ENCODE measurements at places on chromosomes 7 and 10. TPM values are rescaled to one million over a fixed set of nuclear protein-coding genes. Genes with fewer than 3 reads are reported as not detected.
A peak's percentile ranks its signal among the peaks of the same experiment; 100 is the strongest.

The EPHA1 gene
- total RNA-seq, result 0.89 TPM

DNA sequence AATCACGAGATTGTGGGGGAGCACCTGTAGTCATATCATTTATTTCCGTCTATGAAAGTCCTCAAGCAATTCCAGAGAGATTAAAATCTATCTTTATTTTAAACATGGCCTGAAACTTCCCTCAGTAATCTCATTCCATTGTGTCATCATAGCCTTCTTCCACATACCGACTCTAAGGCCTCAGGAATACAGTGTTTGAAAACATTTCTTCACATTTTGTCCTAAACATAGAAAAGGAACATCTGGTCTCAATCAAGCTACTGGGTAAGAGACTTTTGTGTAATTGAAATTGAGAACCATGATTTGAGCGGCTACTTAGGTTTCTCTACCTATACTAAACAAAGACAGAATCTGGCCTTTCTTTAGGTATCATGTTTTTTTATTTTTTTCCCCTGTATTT is 78.0 kb upstream of the ELMO1 start:
- no peak overlapping the region for H3K4me3 ChIP-seq
- no peaks in the 10 kb centered on the region for H3K36me3 ChIP-seq
- no peak overlapping the region for H3K27ac ChIP-seq
- peaks cover 4% of the 10 kb centered on the region for H3K4me1 ChIP-seq
- no peak for DNase-seq

DNA sequence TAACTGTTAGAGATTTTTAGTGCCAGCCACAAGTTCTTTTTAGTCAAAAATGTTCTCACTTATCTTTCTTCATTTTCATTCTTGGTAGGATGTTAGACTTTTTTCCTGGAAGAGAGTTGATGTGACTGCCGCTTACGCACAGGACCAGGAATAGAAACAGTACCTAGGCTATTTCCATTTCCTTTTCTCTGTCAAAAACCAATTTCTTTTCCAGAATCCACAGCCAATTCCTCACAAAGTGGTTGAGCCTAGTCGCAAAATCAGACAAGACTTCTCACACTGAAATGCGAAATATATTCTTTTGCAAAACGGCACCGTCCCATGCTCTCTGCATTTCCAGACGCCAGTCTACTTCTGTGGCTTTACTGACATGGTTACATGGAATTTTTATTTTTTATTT is 394.2 kb downstream of the GALNT17 start:
- no peak overlapping the region for H3K27ac ChIP-seq
- no peaks in the 10 kb centered on the region for H3K36me3 ChIP-seq
- DNase-seq, result no peak
- no peaks in the 10 kb centered on the region for H3K27me3 ChIP-seq
- no peaks in the 10 kb centered on the region for H3K4me1 ChIP-seq

DNA sequence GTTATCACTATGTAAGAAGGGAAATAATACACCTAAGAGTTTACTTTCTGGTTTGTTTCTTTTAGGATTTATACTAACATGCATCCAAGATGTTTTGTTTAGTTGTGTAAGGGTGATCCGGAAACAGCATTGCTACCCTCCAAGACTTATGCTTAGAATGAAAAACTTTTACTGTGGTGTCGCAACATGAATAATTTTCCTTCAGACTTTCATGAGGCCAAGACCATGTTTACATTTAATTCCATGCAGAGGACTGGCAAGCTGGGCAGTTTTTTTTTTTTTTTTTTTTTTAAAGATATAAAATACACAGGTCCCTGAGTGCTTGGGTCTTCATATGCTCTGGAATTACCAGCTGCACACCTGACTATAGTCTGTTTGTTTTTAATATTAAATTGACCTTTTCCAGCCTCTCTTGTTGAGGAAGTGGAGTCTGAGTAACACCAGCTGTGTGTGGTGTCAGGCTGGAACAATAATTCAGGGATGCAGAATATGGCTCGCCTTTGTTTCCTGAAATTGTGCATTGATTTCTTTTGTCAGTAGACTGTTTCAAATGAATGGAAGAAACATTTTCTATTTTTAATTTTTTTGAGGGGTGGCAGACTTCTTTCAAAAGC is 81.7 kb downstream of the ST7 start:
- H3K27ac ChIP-seq, result no peak overlapping the region
- peaks cover 3% of the 10 kb centered on the region for H3K4me1 ChIP-seq

DNA sequence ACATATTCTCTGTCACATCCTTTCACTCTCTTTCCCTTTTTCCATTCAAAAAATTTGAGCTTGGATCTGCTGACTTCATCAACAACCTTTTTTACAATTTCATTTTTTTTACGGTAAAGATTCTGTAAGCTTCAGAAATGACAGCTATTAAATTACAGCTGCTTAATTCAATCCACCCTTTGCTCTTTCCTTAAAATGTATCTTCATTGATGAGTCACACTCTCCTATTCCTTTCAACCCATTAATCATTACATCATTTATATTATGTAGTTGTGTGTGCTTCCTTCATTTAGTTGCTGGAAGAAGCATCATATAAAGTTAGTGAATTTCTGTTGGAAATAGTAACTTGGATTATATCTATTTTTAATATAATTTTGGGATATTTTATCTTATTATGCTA is 67.1 kb upstream of the MAGI2 start:
- H3K4me1 ChIP-seq, result no peaks in the 10 kb centered on the region
- H3K27me3 ChIP-seq, result no peaks in the 10 kb centered on the region
- no peak overlapping the region for H3K27ac ChIP-seq
- no peak overlapping the region for H3K4me3 ChIP-seq
- DNase-seq, result no peak

DNA sequence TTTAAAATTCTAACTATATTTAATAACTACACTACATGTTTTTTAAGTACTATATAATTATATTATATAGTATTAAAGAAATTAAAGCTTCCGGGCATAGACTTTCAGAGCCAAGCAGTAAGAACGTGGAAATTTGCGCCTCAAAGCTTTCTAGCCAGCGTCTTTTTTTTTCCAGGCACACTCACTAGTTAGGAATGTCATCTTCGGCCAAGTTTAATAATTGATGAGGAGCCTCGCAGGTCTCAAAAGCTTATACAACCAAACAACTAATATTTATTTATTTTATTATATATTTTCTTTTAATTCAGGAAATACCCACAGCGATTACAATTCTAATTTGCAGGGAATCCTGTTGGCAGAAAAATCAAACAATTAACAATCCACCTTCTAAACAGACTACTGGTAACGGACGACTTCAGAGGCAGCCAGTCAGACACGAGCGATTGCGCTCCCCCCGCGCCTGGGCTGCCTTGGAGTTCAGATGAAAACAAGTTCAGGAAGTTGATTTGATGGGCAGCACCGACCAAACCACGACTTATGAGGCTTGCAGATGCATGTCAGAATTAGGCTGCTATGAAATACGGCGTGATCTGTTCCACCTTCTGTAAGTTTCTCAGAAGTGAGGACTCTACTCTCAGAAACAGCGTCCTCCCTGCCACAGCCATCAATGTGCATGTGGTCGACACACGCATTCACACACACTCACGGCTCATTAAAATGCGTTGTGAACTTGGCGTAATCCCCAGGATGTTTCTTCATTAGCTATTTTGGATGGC is 431.8 kb upstream of the MGMT start:
- no peak overlapping the region for H3K4me3 ChIP-seq
- peaks cover 9% of the 10 kb centered on the region for H3K4me1 ChIP-seq
- no peak overlapping the region for H3K27ac ChIP-seq
- H3K27me3 ChIP-seq, result peaks cover 33% of the 10 kb centered on the region
- H3K36me3 ChIP-seq, result no peaks in the 10 kb centered on the region
- DNase-seq, result no peak

DNA sequence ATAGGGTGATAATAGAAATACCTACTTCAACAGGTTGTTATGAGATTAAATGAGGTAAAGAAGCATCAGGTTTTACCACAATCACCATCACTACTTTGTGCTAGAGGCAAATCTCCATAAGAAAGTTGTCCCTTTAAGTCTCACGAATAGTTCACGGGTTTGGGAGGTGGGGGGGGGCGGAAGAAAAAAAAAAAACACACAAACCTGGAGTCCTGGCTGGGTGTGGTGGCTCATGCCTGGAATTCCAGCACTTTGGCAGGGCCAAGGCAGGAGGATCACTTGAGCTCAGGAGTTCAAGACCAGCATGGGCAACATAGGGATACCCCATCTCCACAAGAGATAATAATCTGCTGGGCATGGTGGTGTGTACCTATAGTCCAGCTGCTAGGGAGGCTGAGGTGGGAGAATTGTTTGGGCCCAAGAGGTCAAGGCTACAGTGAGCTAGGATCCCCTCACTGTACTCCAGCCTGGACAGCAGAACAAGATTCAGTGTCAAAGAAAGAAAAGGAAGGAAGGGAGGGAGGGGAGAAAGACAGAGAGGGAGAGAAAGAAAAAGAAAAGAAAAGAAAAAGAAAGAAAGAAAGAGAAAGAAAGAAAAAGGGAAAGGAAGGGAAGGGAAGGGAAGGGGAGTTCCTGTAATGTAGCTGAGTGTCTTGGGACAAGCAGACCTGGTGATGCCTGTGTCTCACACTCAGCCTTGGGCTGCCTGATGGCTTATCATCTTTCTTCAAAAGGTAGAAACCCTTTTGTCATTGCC is 231.4 kb downstream of the CREB5 start:
- no peaks in the 10 kb centered on the region for H3K36me3 ChIP-seq
- H3K27me3 ChIP-seq, result no peaks in the 10 kb centered on the region
- DNase-seq, result no peak
- peaks cover 3% of the 10 kb centered on the region for H3K4me1 ChIP-seq
- H3K27ac ChIP-seq, result no peak overlapping the region
- H3K4me3 ChIP-seq, result no peak overlapping the region

The ANKRD61 gene
- total RNA-seq, result 0.20 TPM

The HOXA7 gene
- 12.6 TPM for total RNA-seq

The KCND2 gene
- total RNA-seq, result 25.2 TPM

DNA sequence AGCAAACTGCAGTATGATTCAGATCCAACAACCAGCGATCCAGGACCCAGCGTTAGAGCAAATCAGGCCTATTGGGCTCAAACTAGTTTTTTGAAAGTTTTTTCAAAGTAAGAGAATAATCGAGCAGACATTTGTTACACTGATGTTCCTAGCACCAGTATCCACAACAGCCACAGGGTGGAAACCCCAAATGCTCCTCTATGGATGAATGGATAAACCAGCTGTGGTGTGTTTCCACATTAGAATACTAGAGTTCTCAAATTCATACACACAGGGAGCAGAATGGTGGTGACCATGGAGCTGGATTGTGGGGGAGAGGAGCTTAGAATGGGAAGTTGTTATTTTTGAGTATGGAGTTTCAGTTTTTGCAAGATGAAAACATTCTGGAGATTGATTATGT is 60.7 kb downstream of the PDIA4 start:
- peaks cover 16% of the 10 kb centered on the region for H3K4me1 ChIP-seq
- H3K27ac ChIP-seq, result no peak overlapping the region
- no peaks in the 10 kb centered on the region for H3K36me3 ChIP-seq
- no peak for DNase-seq
- no peak overlapping the region for H3K4me3 ChIP-seq
- H3K27me3 ChIP-seq, result no peaks in the 10 kb centered on the region

- no peak overlapping the region for H3K4me3 ChIP-seq
- H3K36me3 ChIP-seq, result no peaks in the 10 kb centered on the region
- H3K27ac ChIP-seq, result no peak overlapping the region
- DNase-seq, result no peak
These were observed 408.3 kb upstream of the ANKRD30A start for GRCh38 chr10:36717118-36717517.

The CCDC186 gene
- total RNA-seq, result 50.7 TPM

DNA sequence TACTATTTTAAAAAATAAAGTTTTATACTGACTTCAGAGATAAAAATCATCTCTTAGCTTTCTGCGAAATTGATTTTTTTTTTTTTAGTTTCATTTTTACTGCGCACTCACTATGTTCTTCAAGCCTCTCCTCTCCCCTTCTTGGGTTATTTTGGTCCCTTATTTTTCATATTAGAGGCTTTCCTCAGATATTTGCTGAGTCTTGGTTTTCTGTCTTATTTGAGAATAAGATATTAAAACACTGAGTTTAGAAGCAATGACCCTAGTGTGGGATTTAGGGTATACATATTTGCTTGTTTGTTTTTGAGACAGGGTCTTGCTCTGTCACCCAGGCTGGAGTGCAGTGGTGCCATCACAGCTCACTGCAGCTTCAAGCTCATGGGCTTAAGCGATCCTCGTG is 59.9 kb downstream of the SND1 start:
- H3K4me1 ChIP-seq, result peaks cover 9% of the 10 kb centered on the region
- no peaks in the 10 kb centered on the region for H3K27me3 ChIP-seq
- no peak overlapping the region for H3K4me3 ChIP-seq
- H3K27ac ChIP-seq, result no peak overlapping the region

- no peaks in the 10 kb centered on the region for H3K36me3 ChIP-seq
- no peak overlapping the region for H3K4me3 ChIP-seq
- no peaks in the 10 kb centered on the region for H3K4me1 ChIP-seq
These were observed 94.5 kb upstream of the GSDME start for GRCh38 chr7:24851786-24852185.

DNA sequence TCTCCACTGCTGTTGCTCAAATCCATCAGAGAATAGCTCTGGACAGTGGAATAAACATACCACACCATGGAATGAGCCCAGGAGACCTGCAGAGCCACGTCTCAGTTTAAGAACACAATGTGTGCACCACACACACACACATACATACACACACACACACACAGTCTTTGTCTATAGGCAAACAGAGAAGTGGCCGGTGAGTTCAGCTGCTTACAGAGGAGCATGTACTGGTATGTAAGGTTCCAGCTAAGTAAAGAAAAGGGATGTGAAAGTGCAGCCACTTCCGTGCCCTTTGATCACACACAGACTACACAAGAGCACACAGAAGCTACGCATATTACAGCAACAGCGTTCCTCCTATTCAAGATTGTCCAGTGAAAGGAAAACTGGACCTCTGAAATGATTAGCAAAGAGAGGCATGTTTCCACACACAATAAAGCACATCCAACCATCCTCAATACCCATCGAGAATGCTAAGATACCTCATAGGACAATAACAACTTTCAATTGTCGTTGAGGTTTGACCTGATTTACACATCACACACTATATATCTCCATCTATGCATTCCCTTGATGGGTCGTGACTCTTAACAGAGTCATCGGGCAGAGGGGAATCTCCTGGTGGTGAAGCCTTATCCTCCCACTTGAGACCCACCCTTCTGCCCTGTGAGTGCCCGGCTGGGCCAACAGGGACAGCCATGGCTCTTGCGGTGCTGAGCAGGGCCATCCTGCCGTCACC is 23.6 kb downstream of the SLC35B4 start:
- H3K4me3 ChIP-seq, result no peak overlapping the region
- no peak for DNase-seq
- H3K4me1 ChIP-seq, result no peaks in the 10 kb centered on the region
- H3K27me3 ChIP-seq, result no peaks in the 10 kb centered on the region
- peaks cover 23% of the 10 kb centered on the region for H3K36me3 ChIP-seq
- no peak overlapping the region for H3K27ac ChIP-seq

DNA sequence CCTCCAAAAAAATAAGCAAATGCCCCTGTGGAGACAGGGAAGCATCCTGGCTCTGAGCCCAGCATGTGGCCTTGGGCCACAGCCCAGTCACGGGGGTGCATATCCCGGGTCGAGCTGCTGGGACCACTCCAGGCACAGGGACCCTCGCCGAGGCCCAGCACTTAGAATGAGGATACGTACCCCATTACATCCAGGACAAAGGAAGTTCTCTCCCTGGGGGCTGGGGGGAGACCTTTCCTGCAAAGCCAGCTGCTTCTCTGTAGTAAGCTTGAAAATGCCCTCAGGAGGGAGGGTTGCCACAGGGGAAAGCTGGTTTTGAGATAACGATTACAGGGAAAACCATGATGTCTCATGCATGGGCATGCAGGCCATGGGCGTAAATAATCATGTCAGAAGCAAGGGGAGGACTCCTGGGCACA is 75.5 kb downstream of the HIPK2 start:
- DNase-seq, result no peak
- no peak overlapping the region for H3K4me3 ChIP-seq
- peaks cover 48% of the 10 kb centered on the region for H3K4me1 ChIP-seq
- peaks cover 44% of the 10 kb centered on the region for H3K36me3 ChIP-seq
- H3K27ac ChIP-seq, result peak overlapping the region; percentile 36
- no peaks in the 10 kb centered on the region for H3K27me3 ChIP-seq

The SEMA4G gene
- 9.9 TPM for total RNA-seq

Data from spinal cord (tissue), 10 donors.